Tibial nerve (tissue), 4 donors: ENCODE measurements at places on chromosomes 4 and X.

- no peak for DNase-seq
These were observed 286.4 kb downstream of the CRLF2 start for GRCh38 chrX:926070-926469.

- DNase-seq: no peak
These were observed 2.7 kb upstream of the ACOT9 start for GRCh38 chrX:23745786-23746185.

DNA sequence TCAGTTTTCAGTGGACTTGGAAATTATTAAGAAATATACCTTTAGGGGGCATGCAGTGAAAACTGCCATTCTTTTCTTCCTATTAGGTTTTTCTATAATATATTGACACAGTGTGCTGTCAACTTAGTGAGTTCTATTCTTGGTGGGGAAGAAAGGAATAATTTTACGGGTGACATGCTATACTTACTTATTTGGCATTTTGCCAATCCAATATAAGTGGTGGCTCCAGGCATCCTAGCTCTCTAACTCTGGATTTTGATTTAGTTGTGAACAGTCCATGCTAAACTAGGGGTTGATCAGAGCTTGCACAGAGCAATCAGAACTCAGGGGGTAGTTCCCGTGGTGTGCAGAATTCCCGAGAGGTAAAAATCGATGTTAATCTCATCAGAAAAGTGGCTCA is 277.7 kb upstream of the FTHL17 start:
- DNase-seq: no peak

DNA sequence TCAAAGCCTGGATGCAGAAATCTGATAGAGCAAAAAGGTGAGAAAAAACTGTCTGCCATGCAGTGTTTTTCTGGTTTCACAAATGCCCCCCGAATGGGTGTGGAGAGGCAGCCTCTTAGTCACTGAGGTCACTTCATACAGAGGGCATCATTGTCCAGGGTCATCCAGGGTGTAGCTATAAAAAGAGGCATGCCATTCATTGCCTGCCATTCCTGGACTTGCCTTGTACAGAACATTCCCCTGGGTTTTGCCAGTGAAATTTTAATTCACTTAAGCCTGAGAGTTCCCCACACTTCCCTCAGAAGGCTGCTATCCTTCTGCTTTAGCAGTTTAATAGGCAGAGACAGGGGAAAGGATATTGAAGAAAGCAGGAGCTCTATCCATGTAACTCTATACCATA is 230.3 kb downstream of the UNC5C start:
- DNase-seq: no peak

- no peak for DNase-seq
These were observed 37.7 kb downstream of the ADAMTS3 start for GRCh38 chr4:72531322-72531721.

- DNase-seq: no peak
These were observed 44.9 kb upstream of the SLC2A9 start for GRCh38 chr4:10066206-10066605.
